AG04450 (cell line): ENCODE measurements at places on chromosomes 16 and 17.

GRCh38 chr16:15052747-15053476 is 3.0 kb downstream of the NTAN1 start:
- no peak for DNase-seq

DNA sequence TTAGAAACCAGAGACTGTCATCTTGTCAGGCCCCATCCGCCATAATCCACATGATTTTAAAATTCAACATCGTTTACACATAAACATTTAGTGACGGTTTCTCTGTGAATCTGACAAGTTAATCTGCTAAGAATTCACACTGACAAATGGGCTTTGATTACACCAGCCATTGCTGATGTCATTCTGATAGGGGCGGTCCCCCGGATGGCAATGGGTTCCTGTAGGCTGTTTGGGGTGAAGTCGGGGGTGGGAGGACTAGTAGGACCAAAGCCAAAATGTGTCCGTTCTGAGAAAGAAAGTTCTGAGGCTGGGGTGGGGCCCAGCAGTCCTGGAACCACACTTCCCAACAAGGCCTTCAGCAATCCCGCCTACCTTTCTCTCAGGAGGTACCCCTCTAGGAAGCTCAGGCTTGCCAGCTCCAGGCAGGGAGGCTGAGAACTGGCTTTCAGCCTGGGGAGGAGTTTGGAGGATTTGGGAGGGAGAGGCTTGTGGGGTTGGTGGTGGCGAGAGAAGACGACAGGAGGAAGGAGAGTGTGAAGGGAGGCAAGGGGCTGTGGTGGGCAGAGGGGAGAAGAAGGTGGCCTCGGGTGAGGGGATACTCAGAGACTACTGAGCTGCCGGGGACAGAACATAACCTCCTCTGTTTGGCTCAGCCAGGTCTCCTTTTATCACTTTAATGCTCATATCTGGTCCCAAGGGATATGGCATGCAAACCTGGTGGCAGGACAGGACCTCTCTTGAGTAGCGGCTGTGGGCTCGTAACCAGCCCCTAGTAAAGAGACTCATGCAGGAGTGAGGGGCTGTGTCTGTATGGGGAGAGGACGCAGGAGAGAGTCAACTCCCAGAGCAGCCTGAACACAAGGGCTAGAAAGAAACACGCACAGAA is 8.6 kb downstream of the HIC1 start:
- no peak for DNase-seq

- no peak for DNase-seq
These were observed 2.7 kb downstream of the DDX5 start for GRCh38 chr17:64503341-64503740.

- DNase-seq: no peak
These were observed 99.9 kb upstream of the FAM20A start for GRCh38 chr17:68701046-68701445.

DNA sequence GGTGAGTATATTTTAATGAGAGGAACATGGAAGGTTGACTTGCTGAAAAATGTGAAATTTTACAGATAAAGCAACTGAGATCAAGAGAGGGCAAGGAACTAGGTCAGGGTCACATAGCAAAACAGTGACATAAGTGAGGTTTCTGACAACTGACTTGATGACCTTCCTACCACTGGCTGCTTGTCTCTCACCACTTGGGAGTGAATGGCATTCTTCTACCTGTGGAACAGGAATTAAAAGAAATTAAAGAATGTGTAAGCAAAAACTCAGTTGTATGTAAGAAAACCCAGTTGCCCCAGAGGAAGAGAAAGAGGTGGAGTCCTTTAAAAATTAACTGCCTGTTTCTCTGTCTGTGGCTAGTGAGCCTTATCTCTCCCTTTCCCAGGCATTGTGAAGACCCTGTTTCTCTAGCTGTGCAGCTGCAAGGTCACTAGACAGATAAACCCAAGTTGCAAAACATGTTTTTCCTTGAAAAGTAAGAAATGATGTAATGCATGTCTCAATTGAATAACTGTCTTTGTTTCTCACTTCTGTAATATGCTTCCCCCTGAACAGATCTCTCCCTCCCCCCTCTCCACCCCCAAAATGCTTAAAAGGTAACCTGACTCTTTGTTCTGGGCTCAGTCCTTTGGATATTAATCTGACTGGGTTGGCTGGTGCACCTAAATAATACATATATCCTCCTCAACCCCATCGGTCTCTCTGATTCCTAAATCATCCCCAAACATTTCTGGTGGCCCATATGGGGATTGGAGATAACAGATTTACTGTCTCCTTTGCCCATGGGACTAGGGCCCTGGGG is 23.4 kb downstream of the ACSM1 start:
- no peak for DNase-seq

GRCh38 chr17:43767053-43767712 is 8.6 kb upstream of the SOST start:
- no peak for DNase-seq

DNA sequence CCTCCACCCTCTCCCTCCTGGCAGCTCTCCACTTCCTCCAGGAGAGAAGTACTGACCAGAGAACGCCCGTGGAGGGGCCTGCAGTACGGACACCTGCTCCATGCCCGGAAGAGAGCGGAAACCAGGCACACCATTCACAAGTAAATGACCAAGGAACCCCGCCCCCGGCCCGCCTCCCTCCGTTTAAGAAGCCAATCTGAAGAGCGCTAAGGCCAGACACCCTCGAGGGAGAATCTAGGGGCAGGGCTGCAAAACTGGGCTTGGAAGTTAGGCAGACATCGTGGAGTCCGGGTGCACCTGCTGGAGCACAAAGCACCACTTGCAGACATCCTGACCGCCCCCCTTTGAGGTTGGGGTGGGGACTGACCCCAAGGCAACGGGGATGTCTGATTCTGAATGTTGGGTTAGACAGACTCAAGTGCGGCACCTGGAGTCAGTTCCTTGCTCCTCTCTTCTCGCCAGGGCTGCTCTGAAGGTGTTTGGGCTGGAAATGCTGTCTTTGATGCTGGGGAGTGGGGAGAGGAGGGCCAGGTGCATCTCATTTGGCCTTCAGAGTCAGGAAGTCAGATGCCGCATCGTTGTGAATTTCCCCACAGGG is 964 bp upstream of the FAAP100 start:
- DNase-seq: no peak

- no peak for DNase-seq
These were observed 926 bp upstream of the GFER start for GRCh38 chr16:1982991-1983543.
